ENCODE measurements at places on chromosomes 5 and 9.
A peak's percentile ranks its signal among the peaks of the same experiment; 100 is the strongest.

GRCh38 chr5:169142264-169142970 lies 158.5 kb downstream of the SLIT3 start:
- DNase-seq = no peak

DNA sequence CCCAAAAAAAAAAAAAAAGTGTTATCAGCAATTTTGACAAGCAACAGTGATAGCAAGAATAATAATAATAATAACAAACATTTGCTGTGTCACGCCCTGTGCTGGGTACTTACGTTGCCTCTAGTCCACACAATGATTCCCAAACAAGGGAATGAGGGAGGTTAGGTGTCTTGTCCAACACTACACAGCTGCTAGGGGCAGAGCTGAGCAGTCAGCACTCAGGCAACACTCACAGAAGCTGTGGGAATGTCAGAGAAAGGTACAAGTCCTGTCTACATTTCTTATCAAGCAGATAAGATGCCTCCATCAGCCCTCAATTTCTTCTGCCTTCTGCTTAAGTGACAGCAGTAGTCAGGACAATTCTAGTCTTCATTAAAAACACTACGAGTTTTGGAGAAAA lies 111.0 kb downstream of the DNAH5 start:
- DNase-seq = no peak

DNA sequence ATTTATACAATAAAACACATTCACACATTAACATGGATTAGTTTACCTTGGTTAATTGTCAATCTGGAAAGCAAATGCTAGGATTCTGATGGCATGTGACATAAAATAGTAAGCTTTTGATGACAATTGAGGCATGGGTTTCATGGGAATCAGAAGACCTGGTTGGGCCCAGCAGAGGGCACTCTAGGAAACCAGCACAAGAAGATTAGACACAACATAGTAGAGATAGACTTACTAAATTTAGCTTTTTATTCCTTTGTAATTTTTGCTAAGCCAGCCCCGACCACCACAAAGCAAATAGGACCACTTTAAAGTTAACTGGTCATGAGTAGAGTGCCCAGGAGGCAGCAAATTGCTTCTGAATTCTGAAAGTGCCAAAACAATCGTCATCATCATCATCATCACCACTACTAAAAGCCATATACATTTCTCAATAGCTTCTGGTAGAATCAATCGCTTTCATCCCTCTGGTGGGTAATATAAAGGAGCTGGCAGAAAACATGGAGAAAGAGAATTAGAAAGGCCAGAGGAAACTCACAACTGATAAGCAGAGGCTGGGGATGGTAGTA lies 163.2 kb downstream of the ARRDC3 start:
- DNase-seq = peak; percentile 48

DNA sequence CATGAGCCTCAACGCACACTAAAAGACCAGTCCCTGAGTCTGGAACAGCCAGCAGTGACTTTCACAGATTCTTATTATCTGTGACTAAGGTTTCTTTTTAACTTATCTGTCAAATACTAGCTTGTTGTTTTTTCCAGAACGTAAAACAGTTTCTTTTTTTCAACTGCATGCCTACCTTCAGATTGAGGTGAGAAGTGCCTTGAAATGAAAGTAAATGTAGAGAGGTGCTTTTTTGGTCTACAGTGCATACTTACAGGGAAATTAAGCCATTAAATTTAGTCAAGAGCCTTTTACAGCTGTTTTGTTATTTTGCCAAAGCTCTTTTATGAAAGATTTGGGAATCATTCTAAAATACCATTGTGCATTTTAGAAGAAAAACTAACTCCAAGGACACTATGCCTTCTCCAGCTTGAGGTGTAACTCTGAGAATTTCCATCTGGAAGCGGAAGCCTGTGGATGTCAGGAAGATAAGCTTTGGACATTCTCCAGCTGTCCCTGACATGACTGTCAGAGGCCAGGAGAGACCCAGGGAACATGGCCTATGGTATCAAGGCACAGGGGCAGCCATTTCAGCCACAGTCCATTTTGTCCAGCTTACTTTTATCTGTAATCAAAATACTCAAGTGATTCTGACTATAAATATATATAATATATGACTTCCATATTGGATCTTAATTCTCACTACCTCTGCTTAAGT lies 230.3 kb downstream of the GLIS3 start:
- DNase-seq = no peak

GRCh38 chr9:136107155-136107952 lies 11.3 kb downstream of the TMEM250 start:
- DNase-seq = no peak

All from stimulated activated CD4-positive, alpha-beta T cell treated with anti-CD3 and anti-CD28 coated beads, Interleukin-2, amount 100 ng/mL, for 24 hours (primary cell).